ENCODE measurements at places on chromosomes 13 and 19.

- DNase-seq: no peak
Measured at GRCh38 chr19:49851456-49852259, 699 bp downstream of the PTOV1 start.

DNA sequence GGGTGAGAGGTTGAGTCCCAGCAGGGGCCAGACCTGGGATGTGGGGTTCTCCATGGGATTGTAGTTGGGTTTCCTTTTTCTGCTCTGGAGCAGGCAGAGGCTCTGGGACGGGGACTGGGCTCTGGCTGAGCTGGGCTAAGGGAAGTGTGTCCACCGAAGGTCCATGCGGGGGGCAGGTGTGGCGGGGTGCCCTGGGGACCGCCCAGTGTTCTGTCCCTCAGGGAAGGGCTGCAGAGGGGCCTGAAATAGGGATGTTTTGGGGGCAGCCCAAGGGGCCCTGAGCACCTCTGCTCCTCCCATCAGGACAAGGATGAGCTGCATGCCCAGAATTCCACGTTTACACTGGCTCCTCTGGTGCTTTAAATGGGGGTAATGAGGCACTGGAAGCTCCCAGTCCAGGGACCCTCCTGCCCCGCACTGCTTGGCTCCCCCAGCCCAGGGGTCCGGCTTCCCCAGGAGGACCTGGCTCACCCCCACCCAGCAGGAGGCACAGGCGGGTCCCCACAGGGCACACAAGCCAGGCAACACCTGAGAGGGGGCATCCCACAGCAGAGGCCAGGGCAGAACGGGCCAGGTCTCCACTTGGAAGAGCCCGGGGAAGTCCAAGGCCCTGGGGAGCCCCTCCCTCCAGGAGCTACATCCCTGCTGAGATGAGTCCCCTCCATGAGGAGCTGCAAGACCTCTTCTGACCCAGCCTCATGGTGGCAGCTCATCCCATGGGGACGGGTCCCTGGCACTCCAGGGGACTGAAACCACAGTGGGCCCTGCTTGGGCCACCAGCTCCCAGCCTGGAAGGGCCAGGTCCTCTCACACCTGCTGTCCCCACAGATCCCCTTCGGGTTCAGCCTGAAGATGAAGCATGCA is 14.7 kb upstream of the ZNF14 start:
- no peak for DNase-seq

DNA sequence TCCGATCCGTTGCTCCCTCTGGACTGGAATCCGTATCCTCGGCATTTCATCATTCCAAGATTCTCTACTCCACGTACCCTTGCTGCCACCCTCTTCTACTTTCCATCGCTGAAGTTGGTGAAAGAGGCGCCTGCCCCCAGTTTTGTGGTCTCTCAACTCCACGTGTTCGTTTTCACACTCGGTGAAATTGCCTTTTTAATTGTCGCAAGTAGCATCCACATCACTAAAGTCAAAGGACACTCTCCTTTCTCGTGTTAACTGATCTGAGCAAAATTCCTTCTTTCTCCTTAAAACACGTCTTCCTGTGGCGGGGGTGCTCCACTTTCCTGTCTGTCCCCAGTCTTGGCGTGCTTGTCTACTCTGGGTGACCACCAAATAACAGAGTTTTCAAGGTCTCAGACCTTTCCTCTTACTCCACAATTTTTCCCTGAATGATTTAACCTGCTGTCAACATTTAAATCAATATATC is 1.1 kb upstream of the TMTC4 start:
- no peak for DNase-seq

GRCh38 chr19:8342316-8342683 is 762 bp downstream of the KANK3 start:
- DNase-seq: no peak

- no peak for DNase-seq
Measured at GRCh38 chr19:28841531-28841930, 371.4 kb downstream of the UQCRFS1 start.

- DNase-seq: no peak
Measured at GRCh38 chr13:98450026-98450425, 126.9 kb downstream of the STK24 start.

- no peak for DNase-seq
Measured at GRCh38 chr13:104404325-104404724, 1338.1 kb upstream of the SLC10A2 start.

DNA sequence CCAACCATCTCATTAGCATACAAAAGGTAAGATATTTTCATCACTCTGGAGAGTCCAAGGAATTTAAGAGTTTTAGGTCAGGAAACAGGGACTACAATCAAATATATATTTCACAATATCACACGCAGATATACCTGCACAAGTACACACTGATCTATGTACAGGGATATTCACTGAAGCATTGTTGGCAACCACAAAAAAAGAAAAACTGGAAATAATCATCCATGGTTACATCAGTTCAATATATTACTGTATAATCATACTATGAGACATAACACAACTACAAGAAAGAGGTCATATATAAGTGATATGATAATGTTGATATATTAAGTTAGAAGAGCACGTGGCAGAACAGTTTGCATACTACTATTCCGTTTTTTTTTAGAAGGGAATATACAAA is 2.2 kb upstream of the SERP2 start:
- no peak for DNase-seq

DNA sequence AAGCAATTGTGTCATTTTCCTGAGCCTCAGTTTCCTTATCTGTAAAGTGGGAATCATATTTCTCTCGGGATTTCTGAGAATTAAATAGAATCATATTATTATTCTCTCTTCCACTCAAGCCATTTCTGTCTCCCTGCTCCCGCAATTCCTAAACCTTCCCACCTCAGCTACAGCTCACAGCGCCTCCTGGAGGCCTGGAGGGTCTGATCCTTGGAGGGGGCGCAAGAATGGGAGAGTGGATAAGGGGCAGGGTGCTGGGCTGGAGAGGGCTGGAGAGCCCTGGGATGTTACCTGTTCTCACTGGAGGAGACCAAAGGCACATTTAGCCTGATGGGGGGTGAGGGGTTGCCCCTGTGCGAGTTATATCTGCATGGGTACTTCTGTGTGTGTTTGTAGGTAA is 31.1 kb upstream of the CYP2S1 start:
- DNase-seq: no peak

- no peak for DNase-seq
Measured at GRCh38 chr13:28531077-28531844, 36.3 kb upstream of the FLT1 start.

GRCh38 chr19:31694761-31695160 is 345.5 kb upstream of the TSHZ3 start:
- DNase-seq: no peak

GRCh38 chr19:45772130-45772840 is 3.2 kb upstream of the SIX5 start:
- DNase-seq: no peak

- no peak for DNase-seq
Measured at GRCh38 chr19:364496-365287, 20.1 kb upstream of the MIER2 start.

- no peak for DNase-seq
Measured at GRCh38 chr19:6678690-6679109, 8.7 kb upstream of the TNFSF14 start.

DNA sequence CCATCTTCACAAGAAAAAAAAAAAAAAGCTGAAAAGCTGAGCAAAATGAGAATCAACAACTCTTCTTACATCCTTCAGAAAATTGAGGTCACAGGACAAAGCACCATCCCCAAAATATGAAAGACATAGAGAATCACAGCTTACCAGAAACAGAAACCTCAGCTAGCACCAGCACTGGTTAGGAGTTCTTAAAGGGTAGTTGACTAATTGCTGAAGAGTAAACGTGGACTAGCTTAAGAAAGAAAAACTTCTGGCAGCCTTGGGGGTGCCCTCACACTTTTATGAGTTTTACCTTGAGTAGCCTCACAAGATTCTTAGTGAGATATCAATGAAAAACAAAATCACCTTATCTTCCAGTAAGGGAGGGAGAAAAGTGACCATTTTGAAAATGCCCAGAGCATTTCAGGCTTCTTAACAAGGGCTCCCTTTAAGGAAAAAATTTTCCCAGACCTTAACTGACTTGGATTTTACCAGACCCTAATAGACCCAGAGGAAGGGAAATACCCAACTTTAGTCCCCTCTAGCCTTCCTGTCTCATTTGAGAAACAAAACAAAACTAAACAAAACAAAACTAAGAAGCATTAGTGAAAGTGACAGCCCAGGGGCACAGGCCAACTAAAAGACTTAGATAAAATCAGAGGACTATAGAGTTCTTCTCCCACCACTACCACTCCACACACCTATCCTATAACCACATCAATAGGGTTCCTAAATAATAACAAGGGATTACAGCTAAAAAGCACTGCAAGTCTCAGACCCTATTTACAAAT is 888.6 kb downstream of the DIAPH3 start:
- no peak for DNase-seq

DNA sequence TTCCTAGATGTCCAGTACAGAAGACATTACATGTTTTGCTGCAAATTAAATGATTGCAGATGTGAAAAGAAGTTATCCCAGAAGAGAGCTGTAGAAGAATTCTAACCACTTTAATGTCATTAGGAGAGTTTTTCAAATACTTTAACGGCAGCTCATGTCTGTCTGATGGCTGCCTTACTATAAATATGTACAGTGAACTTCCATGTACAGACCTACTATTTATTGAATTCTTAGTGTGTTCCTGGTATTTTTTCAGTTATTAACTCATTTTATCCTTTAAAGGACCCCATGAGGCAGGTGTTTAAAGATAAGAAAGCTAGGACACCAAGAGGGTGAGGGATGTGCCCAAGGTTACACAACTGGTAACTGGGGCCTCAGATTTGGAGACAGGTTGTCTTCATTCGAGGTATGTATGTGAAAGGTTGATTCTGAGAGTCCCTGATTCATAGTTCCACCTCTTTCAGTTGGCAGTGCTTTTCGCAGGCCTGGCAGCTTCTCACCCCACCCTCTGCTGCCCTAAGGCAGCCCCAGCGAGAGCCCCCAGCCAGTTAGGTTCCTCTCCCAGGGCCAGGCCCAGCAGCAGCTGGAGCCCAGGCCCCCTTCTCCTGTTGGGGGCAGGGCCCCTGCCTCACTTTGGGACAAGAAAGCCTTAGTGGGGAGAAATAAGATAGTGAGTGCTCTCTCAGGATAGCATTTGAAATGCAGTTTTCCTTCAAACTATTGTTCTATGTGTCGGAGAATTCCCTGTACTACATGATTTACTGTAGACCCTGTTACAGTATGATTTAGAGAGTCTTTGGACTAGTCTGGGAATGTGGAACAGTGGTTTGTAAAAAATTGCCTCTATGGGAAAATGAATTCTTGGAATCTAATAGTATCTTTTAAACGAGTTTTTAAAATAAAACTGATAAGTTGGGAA is 67.7 kb upstream of the TEX29 start:
- DNase-seq: no peak

GRCh38 chr13:65825039-65825438 is 1405.1 kb downstream of the PCDH9 start:
- DNase-seq: no peak

DNA sequence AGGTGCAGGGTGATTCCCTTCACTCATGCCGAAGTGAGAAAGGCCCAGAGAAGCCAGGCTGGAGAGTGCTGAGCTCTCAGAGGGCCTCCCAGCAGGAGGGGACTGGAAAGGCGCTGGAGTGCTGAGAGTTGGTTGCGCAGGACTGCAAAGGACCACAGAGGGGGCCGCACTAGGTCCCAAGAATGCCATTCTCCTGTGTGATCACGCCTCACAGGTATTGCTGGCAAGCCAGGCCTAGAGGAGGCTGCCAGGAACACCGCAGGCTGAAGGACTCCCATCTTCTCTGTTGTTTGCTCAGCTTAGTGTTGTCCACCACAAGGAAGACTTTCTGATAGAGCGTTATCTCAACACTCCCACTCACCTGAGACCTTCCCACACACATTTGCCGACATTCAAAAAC is 165.0 kb downstream of the FGF14 start:
- DNase-seq: no peak

DNA sequence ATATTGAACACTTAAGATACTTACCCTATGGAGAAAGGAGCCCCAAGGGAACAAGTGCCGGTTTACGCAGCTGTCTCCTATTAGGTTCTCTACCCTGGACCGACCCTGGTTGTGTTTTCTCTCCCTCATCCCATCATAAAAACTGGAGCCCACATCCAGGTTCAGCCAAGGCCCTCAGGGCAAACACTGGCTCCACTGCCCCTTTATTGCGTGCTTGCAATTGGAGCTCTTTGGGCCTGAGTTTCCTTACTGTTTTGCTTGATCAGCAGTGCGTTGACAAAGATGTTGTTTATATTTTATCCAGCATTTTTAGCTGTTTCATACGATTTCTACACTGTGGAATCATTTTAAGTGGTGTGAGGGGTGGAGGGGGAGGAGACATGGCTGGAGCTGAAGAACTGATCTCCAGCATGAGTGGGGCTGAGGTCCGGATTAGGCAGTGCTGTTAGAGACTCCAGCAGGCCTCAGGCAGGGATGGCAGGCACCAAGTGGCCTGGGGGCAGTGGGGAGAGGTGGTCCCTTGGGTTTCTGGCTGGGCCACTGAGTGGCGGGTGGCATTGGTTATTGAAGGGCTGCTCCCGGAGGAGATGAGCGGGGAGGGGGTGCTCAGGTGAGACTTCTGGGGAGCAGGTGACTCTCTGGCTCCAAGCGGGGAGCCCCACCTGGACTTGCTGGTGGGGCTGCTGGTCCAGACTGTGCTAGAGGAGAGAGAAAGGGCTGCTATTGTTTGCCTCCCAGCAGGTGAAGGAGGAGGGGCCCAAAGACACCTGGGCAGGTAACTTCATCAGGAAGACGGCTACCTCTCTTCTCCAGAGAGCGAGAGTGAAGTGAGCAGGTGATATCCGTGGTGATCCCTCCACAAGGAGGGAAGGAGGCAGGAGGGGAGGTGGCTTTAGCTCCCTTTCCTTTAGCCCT is 62.4 kb upstream of the RNF113B start:
- DNase-seq: no peak

- no peak for DNase-seq
Measured at GRCh38 chr19:52936151-52936953, 13.1 kb upstream of the ZNF888 start.

DNA sequence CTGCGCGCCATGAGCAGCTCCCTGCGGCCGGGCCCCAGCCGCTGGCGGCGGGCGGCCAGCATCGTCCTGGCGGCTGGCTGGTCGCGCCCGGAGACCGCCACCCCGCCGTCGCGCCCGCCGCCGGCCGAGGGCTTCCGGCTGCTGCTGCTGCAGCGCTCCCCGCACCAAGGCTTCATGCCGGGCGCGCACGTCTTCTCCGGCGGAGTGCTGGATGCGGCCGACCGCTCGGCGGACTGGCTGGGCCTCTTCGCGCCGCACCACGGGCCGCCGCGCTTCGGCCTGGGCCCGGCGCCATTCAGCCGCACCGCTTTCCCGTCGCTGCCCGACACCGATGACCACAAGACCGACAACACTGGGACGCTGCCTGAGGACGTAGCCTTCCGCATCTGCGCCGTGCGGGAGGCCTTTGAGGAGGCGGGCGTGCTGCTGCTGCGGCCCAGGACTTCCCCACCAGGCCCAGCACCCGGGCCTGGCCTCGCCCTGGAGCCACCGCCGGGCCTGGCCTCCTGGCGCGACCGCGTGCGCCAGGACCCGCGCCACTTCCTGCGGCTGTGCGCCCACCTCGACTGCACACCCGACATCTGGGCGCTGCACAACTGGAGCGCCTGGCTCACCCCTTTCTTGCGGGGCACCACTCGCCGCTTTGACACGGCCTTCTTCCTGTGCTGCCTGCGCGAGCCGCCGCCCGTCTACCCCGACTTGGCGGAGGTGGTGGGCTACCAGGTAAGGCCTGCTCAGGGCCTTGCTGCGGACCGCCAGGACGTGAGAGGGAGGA is 518 bp downstream of the NUDT19 start:
- DNase-seq: no peak

GRCh38 chr19:55173186-55173713 is 6.8 kb upstream of the DNAAF3 start:
- DNase-seq: no peak

- no peak for DNase-seq
Measured at GRCh38 chr19:39533003-39533512, 406 bp upstream of the EID2B start.

Measured in SK-N-DZ (cell line).